ENCODE measurements at places on chromosomes 1 and 21. TPM values are rescaled to one million over a fixed set of nuclear protein-coding genes. Genes with fewer than 3 reads are reported as not detected.

GRCh38 chr1:194069168-194069830 is 882.9 kb upstream of the B3GALT2 start:
- DNase-seq, result no peak

DNA sequence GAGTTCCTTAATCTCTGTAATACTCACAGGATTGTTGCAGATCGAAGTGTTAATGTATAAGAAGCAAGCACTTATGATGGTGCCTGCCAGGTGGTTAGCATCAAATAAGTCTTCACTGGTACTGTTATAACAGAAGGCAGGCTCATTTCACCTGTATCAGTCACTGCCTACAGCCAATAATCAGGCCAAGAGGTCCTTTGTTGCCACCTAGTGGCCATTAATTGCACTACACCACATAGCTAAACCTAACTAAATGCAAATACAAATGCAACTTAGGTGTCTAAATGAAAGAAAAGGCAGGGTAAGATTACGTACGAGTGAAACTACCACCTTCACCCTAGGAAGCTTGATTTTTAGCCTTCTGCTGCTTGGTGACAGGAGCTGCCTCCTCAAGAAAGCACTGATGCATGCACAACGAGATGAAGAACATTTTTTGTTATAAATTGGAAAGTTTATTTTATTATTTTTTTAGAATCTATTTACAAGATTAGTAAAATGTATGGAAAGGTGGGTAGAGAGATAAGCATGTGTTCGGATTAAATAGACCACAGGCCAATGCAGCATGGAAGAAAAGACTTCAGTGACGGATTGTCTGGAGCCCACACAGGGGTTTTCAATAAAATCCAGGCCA is 334.8 kb upstream of the CAMK1G start:
- DNase-seq, result no peak

The KIRREL1 gene
- 51.6 TPM for total RNA-seq

The SDE2 gene
- 15.0 TPM for total RNA-seq

The PTGFRN gene
- 57.7 TPM for total RNA-seq

- no peak for DNase-seq
These were observed 70.3 kb upstream of the MROH9 start for GRCh38 chr1:170864876-170865538.

The USF1 gene
- 79.1 TPM for total RNA-seq

DNA sequence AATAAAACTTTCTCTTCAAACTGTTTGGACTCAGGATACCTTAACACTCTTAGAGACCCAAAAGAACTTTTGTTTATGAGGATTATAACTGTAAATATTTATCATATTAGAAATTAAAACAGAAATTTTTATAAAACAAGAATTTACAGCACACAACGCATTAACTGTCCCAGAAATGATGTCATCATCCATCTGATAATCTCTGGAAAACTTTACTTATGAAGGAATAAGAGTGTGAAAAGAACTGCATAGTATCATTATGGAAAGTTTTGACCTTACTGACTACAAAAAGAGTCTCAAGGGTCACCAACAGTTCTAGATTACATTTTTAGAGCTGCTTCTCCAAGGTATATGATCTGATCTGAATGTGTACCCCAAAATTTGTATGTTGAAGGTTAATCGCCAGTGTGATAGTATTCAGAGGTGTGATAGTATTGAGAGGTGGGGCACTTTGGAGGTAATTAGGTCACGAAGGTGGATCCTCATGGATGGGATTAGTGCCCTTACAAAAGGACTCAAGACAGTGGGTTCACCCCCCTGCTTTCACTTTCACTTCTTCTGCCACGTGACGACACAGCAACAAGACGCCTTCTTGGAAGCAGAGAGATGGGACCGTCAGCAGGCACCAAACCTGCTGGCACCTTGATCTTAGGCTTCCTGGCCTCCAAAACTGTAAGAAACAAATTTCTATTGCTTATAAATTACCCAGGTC is 95.7 kb upstream of the NR5A2 start:
- DNase-seq, result no peak

GRCh38 chr1:224901087-224901810 is 28.2 kb upstream of the DNAH14 start:
- DNase-seq, result no peak

DNA sequence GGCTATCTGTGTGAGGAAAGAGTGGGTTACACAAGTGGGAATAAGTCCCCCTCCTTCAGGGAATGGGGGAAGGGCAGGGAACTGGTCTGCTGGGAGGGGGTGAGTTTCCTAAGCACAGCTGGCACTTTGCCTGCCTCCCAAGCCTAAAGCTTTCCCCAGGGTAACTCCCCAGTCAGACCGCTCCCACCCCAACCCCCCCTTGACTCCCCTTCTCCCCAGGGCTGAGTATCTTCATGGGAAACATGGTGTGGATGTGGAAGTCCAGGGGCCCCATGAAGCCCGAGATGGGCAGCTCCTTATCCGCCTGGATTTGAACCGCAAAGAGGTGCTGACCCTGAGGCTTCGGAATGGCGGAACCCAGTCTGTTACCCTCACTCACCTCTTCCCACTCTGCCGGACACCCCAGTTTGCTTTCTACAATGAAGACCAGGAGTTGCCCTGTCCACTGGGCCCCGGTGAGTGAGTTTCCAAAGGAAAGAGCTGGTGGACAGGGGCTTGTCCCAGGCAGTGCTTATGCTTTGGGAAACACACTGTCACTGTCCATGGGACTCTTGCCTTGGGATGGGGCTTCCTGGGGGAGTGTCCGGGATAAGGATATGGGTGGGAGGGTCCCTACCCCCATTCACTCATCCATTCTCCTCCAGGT is 14.9 kb downstream of the MOV10 start:
- no peak for DNase-seq

GRCh38 chr1:183841950-183842794 is 37.3 kb downstream of the RGL1 start:
- no peak for DNase-seq

The RGS7 gene
- total RNA-seq, result 2.5 TPM

DNA sequence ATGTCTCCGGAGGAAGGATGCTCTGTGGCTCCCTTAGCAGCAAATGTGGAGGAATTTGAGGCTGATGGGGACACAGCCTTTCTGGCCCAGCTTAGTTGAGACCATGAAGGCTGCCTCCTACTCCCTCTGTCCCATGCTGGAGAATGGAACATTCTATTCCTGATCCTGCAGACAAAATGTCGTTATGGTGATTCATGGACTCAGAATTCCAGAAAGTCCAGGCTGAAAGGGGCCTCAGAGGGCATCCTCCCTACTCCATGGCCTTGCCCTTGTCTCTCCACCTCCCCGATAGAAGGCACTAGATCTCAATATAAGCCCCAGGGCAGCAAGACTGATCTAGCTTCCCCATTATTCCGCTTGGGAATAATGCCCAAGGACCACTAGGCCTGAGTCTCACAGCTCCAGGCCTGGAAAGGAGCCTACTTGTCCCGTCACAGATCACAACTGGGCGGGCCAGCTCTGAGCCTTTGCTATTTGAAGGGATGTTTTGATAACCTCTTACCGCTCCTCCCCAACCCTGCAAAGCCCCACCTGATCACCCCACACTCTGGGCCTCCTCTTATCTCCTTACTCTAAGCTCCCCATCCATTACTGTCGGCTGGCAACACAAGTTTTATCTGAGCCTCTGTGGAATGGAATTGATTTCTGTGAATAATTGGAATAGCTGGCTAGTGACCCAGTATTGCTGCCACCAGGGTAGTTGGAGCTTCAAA is 52.8 kb upstream of the TRABD2B start:
- DNase-seq, result no peak

The OR2L13 gene
- not detected for total RNA-seq

The SLC25A34 gene
- 3.8 TPM for total RNA-seq
